ENCODE measurements at places on chromosomes 7 and 10.
A peak's percentile ranks its signal among the peaks of the same experiment; 100 is the strongest.

DNA sequence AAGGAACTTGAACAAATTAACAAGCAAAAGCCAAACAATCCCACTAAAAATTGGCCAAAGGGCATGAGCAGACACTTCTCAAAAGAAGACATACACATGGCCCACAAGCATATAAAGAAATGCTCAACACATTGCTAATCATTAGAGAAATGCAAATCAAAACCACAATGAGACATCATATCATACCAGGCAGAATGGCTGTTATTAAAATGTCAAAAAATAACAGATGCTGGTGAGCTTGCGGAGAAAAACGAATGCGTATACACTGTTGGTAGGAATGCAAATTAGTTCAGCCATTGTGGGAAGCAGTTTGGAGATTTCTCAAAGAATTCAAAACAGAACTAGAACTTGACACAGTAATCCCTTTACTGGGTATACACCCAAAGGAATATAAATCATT lies 311.7 kb upstream of the HPS1 start:
- no peak for DNase-seq

DNA sequence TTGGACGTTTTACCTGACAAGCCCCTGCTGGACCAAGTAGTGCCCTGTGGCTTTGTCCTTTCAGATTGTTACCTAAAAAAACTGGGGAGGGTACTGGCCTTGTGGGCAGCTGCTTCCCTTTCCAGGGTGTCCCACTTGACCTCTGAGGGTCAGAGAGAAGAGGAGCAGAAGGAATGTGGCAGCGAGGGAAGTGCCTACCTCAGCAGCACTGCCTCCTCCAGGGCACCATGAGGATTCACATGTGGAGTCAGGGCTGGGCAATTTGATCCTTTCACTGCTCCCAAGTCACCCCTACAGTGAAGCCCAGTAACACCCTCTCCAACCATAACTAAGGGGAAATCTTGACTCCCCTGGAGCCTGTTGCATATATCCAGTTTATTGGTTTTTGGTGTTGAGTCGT lies 64.6 kb downstream of the ITGB1 start:
- no peak for DNase-seq

DNA sequence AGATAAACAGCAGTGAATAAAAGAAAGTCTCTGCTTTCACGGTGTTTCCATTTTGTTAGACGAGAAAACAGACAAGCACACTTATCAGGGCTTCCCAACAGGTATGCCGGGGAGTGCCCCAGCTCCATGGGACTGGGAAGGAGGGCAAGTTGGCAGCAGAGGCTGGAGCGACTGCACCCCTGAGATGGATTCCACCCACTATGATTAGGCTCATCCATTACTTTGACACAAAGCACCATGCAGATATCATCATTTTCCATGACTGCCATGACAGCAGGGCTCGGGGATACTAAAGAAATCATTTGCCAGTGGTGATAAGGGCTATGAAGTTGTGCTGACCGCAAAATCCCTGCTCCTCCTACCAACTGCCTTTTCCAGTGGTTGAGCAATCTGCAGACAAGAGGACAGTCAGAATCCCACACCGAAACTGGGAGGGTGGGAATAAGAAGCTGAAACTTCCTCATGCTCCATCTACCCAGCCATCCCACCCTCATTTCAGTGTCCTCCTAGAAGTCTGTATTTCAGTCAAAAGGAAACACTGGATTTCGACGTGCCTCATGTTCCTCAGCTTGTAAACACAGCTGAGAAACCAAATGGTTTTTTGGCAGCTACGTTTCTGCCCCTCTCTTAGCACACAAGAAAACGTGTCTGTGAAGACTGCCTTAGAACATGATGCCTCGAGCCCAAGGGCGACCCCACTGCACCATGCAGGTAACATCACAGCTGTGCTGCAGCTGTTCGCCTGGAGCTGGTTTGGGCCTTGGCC lies 15.5 kb downstream of the CREB3L2 start:
- DNase-seq: peak; percentile 69

GRCh38 chr7:113731571-113731970 lies 187.2 kb downstream of the PPP1R3A start:
- DNase-seq: no peak

DNA sequence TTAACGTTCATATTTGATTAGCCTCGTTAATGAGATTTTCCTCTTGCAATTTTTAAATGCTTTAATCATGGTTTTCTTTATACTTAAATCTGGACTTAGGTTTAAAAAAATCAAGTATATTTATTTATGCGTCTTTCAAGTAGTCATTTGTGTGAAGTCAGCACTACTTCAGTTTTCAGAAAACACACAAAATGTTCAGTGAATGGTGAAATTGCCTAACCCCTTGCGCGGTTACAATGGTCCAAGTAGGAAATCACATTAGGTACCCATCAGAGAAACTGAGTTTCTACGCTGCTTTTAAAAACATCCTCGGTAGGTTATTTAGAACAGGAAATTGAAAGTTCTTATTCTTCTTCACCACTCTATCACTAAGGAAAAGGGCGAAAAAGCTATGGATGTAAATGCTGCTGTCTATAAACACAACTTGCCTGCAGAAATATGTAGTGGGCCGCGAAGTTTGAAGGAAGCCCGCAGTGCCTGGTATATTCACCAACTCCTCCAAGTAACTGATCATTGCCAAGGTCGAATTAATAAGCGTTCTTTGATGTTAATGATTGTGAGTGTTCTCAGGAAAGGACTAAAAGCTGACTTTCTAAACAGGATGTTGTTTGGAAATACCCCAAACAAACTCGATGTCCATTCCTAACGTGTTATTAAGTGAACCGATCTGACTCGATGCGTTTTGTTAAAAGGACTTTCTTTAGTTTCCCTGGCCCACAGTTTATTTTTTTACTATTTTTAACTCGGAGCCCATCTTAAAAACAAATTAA lies 1.0 kb downstream of the SYPL1 start:
- peak; percentile 73 for DNase-seq

GRCh38 chr7:88546808-88547207 lies 212.7 kb upstream of the ZNF804B start:
- peak; percentile 81 for DNase-seq

DNA sequence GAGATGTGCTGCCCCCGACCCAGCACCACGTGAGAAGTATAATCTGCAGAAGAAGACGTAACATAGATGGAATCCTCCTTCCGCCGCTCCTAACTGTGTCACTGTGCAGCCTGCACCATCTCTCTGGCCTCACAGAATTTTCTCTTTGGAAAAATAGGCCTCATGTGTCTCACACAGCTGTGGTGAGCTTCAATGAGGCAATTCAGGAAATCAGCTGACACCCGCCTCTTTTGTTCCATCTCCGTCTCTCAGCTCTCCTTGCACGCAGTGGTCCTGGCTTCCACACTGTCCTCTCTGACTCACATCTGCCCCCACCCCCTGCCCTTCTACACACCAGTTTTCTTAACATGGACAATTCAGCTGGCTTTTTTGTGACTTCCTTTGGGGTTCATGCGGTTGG lies 7.2 kb downstream of the C10orf90 start:
- DNase-seq: no peak

DNA sequence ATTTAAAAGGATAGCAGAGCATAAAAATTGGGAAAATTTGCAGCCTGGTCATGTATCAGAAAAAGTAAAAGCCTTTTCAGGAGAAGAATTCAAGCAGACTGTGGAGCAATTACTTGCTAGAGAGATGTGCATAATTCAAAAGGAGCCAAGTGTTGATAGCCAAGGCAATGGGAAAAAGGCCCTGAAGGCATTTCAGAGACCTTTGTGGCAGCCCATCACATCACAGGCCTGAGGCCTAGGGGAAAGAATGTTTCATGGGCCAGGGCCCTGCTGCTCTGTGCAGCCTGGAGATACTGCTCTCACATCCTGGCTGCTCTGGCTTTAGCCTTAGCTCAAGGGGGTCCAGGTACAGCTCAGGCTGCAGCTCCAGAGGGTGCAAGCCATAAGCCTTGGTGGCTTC lies 152.9 kb downstream of the MAGI2 start:
- DNase-seq: no peak

DNA sequence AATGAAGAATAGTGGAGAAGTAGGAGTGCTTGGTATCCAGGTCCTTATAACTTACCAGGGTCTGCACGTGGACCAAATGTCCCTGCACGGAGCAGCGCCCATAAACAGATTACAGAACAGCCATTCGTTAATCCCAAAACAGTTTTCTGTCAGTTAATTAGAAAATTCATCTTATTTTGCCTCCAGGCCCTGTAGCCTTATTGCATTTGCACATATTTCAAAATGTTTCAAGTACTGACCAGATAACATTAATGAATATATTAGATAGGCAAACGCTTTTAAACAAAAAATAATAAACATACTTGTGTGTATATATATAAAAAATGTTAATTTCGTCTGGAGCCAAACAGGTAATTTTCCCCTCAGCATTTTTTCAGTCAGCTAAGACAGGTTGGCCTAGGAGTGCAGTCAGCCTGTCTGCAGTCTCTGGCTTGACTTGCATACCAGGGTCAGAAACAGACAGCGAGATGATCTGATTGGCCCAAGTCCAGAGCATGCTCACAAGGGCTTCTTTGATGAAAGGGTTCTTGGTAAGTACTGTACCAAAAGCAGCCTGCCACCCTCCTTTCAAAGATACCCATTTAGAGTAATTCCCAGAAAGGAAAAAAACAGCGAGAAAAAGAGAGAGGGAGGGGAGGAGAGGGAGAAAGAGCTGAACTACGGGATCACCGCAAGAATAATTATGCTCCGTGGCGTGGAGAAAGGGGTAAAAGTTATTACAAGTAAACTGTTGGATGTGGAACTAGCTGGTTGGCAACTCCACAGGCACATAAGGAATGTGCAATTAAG lies 194.4 kb upstream of the TCF7L2 start:
- no peak for DNase-seq

- no peak for DNase-seq
These were observed 9.4 kb upstream of the OPN4 start for GRCh38 chr10:86644794-86645445.

DNA sequence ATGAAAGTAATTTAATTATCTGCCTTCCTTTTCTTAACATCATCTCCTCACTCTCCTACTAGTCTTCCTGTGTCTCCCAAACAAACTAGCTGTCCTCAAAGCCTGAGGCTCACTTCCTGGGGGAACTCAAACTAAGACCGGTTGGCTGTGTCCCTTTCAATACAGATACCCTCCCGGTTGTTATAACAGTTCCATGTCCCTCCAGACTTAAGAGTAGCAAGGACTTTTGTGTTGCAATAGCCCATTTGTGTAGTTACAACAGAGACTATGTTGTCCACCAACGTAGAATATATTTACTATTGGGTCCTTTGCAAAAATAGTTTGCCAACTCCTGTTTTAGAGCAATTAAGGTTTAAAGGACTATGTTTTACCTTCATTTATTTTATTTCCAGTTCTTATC lies 8.6 kb upstream of the TARP start:
- DNase-seq: no peak

- no peak for DNase-seq
These were observed 132.4 kb downstream of the DNAH11 start for GRCh38 chr7:21675255-21675654.

GRCh38 chr10:122499491-122499941 lies 38.2 kb downstream of the HTRA1 start:
- DNase-seq: no peak

DNA sequence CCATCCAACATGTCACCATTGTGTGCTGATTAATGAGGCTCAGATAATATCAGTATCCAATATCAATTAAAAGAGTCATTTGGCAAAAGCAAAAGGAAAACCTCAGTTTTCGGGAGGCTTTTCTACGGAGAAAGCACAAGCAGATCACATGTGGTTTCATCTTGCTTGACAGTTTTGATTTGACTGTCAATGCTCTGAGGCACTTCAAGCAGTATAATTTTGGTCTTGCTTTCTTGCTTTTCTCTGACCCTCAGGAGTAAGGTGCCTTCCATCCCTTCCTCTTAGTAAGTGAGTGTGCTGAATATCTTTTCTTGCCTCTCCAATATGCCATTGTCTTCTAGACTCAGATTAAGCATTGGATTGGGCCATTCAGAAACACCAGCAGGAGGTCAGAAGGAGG lies 115.5 kb upstream of the CALCR start:
- DNase-seq: no peak

GRCh38 chr7:14639329-14639728 lies 263.2 kb downstream of the DGKB start:
- DNase-seq: no peak

GRCh38 chr7:141463986-141464385 lies 87.2 kb upstream of the AGK start:
- DNase-seq: no peak

DNA sequence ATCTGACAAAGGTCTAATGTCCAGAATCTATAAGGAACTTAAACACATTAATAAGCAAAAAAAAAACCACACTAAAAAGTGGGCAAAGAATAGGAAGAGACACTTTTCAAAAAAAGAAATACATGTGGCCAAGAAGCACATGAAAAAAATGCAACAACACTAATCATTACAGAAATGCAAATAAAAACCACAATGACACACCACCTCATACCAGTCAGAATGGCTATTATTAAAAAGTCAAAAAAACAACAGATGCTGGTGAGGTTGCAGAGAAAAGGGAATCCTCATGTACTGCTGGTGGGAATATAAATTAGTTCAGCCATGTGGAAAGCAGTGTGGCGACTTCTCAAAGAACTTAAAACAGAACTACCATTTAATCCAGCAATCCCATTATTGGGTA lies 119.0 kb downstream of the LMBR1 start:
- peak; percentile 54 for DNase-seq

DNA sequence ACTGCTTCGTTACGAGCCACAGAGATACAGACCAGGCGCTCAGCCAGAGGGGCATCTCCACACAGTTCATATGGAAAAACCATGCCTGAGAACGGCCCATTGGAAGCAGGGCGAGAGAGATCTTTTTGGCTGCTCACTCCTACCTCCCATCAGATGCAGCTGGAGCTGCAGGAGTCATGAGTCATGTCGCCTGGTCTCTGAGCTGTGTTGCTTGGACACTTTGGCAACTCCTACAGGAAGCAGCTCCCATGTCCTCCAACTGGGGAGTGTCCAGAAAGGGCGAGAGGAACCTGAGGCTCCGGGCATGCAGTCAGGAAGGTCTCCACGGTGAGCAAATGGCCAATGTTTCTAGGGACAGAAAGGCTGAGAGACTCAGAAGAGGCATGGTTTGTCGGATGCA lies 24.9 kb downstream of the INSIG1 start:
- no peak for DNase-seq

Data from NAMALWA (cell line).